ENCODE measurements at places on chromosomes 3 and 15.

DNA sequence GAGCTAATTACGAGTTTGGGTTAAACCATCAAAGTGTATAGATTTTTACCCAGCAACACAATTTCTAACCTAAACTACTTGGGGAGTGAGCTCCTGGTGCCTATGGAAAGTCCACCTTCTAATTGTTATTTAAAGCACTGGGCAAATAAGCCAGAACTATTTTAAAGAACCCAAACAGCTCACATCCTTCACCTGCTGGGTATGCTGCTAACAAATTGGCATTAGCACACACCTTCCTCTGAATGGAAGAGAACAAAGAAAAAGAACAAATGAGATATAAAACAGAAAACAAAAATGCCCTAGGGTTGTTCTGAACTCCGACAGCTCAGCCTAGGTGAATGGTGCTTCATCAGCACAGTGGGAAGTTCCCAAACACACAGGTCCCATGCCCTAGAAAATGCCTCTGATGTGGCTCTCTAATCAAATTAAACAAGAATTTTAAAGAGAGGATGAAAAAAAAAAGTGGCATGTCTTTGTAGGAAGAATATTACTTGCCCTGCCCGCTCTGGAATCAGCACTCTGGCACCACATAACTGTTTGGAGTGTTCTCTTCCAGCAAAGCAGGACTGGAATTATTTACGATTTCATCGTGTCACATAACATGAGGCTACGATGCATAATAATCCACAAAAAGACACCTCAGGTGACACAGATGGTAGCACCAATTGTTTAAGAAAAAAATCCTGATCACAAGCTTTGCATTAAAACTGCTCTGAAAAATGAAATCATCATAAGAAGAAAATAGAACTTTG lies 334.4 kb downstream of the GBE1 start:
- no peak for DNase-seq

DNA sequence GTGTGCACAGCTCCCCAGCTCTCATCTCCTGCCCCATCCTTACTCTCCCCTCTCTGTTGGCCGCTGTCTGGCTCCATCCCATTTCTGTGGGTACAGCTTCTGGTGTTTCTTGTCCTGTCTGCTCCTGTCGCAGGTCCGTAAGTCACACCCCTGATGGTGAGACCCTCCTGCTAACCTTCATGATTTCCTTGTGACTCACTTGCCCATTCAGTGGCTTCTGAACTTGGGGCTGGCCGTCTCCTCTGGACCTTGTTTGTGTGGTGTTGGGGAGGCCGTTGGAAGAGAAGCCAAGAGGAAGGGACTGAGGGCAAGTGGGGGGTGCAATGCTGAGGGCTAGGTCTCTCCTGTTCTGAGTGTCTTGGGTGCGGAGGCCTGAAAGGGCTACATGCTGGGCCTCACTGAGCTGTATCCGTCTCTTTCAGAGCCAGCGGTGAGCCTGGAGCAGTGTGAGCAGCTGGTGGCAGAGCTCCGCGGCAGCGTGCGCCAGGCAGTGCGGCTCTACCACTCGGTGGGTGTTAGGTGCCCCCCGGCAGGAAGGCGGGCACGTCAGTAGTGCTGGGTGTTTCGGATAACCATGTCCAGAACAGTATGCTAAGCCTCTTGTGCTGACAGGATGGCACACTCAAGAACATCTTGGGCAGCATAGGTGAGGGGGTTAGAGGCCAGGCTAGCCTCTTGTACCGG lies 3.7 kb upstream of the JMJD7 start:
- no peak for DNase-seq

- DNase-seq: no peak
Observed at GRCh38 chr3:128430301-128430700, 36.4 kb downstream of the DNAJB8 start.

DNA sequence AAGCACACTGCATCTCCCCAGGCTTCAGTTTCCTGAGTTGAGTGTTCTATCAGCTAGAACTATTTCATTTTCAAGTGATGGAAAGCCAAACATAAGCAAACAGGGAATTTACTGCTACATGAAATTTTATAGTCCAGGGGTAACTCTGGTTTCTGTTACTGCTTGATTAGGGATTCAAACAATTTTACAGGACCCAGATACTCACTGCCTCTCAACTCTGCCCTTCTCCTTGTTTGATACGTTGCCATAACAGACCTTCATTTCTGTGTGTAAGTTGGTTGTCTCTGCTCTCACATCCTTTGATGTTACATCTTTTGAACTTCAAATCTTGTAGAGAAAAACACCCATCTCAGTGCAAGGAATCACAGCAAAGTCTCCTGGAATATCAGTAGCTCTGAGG lies 572.7 kb downstream of the UNC13C start:
- DNase-seq: no peak

- no peak for DNase-seq
Observed at GRCh38 chr3:46369675-46370132, 1.0 kb upstream of the CCR5 start.

- no peak for DNase-seq
Observed at GRCh38 chr3:55955891-55956477, 468.9 kb upstream of the WNT5A start.

DNA sequence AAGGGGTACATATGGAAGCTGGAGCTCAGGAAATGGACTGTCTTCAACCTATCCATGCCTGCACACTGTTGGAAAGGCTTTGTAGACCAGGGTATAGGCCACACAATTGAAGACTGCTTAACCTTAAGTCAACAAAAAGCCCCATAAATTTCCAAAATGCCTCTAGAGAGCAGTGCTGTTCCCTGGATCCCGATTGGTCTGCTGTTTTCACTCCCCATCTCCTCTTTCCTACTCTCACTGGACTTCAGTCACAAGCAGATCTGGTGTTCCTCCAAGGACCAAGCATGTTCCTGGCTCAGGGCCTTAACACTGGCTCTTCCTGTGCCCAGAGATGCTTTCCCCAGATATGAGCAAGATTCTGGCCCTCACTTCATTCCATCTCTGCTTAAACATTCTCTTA lies 22.8 kb upstream of the LRRC34 start:
- DNase-seq: no peak

DNA sequence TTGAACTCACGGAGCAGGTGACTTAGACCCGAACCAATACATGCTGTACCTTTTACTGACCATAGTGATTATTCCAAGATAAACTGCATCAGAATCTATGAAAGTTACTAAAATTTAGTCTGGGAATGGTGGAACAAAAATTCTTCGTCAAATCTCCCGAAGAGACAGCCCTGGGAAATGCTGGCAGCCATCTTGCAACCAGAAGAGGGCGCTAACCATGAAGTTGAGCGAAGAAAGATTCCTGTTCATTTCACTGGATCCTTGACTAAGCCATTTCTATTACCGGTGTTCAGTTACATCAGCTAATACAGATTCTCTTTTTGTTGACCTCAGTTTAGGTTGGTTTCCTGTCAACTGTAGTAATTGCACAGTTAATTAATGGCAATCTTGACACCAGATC lies 199.6 kb downstream of the SLC9A9 start:
- no peak for DNase-seq

DNA sequence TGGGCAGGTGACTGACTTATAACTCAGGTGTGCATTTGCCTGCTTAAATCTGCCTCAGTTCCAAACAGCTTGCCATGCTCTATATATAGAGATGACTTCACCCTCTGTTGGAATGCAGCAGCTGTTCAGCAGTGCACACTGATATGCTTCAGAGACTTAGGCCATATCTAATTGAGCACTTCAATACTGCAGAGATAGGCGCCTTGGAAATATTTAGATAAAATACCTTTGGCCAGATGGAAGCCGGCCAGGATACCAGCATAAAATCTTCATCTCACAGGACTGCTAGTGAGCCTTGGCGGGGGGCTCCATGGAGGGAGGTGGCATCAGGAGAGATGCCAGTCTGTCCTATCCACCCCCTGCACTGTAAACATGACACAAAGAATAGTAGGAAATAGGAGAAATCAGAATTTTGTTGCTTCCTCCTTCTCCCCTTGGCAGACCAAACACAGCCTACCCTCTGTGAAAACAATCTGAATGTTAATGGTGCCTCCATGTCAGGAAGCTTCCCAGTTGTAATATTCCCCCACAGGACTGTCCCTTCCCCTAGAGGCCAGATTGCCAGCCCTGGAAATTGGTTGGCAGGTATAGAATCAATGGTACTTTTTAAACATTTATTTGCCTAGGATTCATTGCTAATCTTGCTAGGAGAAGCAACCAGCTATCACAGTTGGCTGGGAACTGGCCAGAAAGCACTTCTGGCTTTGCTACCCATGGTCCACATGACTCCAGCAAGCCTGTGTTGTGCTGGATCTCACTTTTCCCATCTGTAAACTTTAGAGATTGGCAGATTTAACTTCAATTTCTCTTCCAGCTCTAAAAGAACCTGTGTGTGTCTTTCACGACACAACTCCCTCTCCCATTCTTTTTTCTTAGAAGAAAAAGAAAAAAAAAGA lies 215.5 kb upstream of the KCNMB2 start:
- no peak for DNase-seq

DNA sequence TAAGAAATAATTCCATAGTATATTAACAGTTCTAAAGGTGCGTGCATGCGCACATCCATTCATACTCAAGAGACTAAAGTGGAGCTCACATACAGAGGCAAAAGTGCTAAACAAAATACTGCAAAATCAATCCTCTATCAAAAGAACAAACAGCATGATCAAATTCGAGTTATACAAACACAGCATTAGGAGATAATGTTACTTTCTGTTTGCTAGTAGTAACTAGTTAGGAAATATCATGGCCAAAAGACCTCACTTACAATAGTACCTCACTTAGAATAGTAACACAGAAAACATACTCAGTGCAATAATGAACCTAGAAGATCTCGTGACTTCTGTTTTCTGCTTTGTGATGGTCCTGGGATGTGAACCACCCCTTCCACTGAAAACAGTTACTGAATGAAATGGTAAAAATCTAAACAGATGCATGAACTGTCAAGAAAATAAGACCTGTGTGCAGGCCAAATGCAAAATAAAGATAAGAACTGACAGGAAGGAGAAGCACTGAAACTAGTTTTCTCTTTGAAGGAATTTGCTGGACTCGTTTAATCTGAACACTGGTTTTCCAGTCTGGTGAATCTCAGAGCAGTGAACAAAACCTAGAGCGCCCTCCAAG lies 20.9 kb upstream of the CEMIP start:
- no peak for DNase-seq

GRCh38 chr15:38002883-38003477 lies 68.5 kb downstream of the TMCO5A start:
- peak; percentile 60 for DNase-seq

DNA sequence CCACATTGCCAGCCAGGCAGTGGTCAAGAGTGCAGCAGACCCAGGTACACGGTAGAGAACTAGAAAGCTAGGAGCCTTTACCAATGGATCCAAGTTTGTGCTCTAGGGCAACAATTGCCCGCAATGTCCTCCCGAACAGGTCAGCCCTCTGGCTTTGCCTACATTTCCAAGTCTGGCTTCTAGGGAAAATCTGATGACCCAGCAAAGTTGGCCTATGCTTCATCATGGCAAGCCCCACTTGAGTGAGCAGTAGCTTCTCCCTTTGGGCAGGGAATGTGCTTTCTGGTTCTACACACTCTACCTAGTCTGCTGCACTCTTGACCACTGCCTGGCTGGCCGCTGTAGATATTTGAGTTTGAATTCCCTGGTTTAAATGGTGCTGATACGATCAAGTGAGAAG lies 361.6 kb upstream of the NR2F2 start:
- DNase-seq: no peak

DNA sequence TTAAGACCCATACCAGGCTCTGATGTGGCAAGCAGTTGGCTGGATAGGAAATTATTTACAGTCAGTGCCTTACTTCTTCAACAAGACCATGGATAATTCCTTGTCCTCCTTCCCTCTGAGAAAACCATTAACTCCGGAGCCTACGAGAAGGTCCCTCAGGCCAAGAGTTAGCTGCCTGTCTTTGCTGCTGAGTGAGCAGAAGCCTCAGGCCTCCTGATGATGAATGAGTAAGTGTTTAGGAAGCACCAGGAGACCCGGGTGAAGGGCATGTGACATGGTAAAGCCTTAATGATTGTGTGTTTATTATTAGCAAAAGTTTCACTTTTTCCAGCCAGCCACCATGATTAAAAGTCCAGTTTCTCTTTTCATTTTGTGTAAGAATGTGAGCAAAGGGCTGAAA lies 174.9 kb upstream of the TOPAZ1 start:
- DNase-seq: no peak

GRCh38 chr3:168977716-168978374 lies 685.7 kb downstream of the MECOM start:
- no peak for DNase-seq

GRCh38 chr3:4614927-4615326 lies 121.8 kb downstream of the ITPR1 start:
- DNase-seq: no peak

GRCh38 chr3:79085171-79085570 lies 682.6 kb downstream of the ROBO1 start:
- no peak for DNase-seq

DNA sequence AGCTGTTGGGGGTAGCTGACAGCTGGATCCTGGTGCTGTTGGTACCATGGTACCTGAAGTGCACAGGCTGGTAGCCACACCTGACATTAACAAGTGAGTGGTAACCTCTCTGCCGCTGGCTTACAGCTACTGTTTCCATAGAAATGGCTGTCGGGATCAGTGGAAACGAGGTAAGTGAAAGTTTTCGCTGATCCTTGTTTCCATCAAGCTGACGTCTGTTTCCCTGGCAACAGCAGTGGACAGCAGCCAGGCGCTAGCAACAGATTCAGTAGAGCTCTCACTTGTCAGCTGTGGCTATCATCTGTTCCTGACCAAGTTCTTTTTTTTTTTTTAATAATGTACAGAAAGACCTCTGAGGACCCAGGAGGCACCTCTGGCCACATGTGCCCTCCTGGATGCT lies 166.2 kb downstream of the CHDH start:
- no peak for DNase-seq

DNA sequence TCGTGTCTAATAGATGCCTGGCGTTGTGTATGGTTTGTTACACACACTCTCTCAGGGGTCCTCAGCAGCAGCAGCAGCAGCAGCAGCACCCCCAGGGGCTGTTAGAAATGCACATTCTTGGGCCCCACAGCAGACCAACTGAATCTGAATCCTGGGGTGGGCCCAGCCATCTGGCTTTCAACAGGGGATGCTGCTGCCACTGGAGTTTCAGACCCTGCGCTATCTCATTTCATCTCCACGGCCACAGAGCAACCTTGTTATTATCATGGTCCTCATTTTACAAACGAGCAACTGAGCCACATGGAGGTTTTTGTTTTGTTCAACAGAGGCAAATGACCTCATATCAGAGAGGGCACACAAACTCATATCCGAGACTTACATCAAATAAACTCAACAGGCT lies 47.7 kb downstream of the MGLL start:
- DNase-seq: no peak

GRCh38 chr3:105101603-105102002 lies 265.1 kb upstream of the ALCAM start:
- no peak for DNase-seq

Data from AG09309 (cell line).